ENCODE measurements at places on chromosomes 4 and X.

GRCh38 chr4:101190751-101191150 is 156.6 kb downstream of the PPP3CA start:
- DNase-seq, result no peak

DNA sequence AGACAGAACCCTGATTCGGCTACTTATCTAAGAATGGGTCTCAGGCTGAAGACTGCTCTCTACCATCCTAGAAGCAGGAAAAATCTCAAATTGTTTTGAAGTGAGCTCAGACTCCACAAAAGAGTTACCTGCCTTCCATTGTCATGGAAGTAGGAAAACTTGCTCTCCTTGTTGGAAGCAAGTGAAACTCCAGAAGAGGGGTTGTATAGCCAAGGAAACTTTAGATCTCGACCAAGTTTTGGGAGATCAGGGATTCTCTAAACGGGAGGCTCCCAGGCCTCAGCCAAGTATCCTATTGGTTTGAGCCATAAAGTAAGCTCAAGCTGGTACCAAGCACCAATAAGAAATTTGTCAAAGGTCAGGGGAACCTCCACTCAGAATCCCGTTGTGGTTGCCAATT is 9.2 kb upstream of the FHDC1 start:
- no peak for DNase-seq

DNA sequence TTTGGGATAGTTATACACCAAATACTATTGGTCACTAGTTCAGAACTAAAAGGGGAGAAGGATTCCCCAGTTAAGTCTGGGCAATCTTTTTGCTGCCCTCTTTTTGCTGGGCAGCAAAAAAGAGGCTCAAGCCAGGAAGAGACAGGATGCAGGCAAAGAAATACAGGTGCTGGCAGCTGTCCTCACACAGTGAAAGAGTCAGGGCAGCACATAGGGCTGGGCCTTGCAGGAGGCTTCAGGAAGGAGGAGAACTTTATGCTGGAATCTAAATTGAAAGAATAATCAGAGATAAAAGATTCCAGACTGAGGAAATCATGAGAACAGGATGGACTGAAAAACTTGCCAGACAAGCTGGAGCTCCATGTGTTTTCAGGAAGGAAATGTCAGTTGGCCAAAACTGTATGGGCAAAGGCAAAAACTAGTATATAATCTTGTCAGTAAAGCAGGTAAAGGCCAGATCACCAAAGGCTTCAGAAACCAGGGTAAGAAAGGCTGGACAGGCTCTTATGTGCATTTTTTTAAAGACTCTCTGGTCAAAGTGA is 46.8 kb downstream of the PDGFC start:
- no peak for DNase-seq

- DNase-seq, result no peak
Observed at GRCh38 chrX:48589482-48590162, 7.7 kb upstream of the WDR13 start.

GRCh38 chr4:104941661-104942062 is 205.0 kb upstream of the TET2 start:
- DNase-seq, result no peak

All from smooth muscle cell of the brain vasculature (primary cell).